ENCODE measurements at places on chromosomes 3 and 15.

- DNase-seq = no peak
Measured at GRCh38 chr3:22947851-22948250, 255.3 kb upstream of the UBE2E2 start.

GRCh38 chr15:64571857-64572291 lies 111.5 kb downstream of the ZNF609 start:
- DNase-seq = no peak

DNA sequence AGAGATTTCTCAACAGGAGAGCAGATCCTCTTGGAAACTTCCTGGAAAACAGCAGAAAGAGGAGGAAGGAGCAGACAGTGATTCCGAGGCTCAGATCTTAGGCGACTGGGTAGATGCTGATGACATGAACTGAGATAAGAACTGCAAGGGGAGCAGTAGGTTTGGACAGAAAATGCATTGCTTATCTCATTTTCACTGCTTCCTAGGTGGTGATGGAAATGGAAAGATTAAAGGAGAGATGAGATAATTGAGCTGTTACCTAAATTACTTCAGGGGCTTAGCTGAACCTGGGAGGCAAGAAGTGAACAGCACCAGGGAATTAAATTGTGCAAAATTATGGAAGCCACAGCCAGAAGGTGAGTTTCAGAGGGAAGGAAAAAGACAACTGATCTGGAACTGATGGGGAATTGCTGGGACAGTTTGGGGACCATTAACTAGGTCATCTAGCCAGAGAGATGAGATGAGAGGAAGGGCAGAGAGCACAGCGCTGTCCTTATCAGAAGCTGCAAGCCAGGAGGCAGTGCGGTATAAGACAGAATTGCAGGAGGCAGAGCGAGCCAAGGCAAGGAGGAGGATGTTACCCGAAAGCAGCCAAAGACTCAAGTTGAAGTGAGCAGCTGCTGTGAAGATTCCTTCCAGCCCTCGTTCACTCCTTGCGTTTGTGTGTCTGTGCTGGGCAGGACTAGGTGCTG lies 140.4 kb downstream of the SRGAP3 start:
- no peak for DNase-seq

DNA sequence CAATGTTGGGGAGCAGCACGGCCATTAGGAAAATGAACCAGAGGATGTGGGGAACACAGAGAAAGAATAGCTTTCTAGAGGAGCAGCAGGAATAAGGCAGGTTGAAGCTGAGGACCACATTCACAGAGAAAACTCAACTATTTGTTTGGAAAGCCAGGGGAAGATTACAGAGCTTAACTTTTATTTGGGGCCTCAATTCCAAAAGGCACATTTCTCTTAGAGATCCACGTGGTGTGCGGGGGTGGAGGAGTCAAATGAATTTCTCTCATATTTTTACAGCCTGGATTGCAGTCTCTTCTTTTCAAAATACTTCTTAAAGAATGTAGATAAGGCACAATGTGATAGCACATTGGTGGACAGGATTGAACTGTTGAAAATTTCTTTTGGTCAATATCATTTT lies 253.7 kb downstream of the ROBO1 start:
- DNase-seq = no peak

GRCh38 chr15:41483519-41483918 lies 10.2 kb upstream of the ITPKA start:
- no peak for DNase-seq

DNA sequence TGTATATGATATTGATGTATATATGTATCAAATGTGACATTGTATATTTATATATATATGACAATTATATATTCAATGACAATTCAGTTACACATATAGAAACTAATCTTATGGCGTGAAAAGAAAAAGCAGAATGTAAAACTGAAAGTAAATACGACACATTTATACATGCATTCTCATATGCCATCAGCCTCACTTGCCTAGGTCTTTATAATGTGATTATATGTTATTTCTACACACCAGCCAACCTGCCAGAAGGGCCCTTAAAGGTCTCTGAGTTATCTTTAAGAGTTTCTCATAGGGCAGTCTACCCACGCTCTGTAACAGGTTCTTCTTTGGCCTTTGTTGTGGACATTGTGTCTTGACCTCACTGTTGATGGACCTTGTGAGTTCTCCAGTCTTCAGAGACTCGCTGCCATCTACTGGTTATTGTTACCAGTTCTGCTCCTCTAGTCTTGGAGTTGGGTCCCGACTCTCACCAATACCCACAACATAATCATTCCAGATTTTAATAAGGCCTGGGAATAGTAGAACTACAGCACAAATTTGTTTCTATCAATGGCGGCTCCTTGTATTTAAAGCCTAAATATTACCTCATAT lies 371.5 kb upstream of the GOLIM4 start:
- peak; percentile 27 for DNase-seq

DNA sequence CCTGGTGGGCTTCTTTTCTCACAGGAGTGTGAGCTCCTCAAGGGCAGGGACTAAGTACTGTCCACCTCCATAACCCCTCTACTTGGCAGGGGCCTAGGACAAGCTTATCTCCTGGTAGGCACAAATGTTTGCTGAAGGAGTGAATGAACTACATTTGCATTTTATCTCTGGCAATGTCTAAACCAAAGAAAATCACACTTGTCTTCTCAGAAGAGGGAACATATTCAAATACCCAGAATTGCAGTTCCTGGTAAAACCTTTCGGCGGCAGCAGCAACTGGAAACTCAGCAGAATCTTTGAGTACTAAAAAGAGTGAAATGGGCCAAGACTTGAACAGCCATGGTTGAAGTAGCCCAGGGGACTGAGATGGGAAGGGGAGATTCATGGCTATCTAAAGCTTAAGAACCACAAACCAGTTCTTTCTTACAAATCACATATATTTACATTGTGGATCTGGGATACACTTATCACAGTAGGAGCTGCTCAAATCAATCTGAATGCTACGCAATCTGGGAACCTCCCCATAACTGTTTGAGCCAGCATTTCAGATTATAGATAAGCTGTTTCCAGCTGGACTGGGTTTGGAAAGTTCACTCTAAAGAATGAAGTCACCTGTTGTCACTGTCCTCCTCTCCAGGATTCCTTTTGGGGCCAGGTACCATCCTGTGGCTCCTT lies 18.7 kb upstream of the PTPN9 start:
- DNase-seq = no peak

DNA sequence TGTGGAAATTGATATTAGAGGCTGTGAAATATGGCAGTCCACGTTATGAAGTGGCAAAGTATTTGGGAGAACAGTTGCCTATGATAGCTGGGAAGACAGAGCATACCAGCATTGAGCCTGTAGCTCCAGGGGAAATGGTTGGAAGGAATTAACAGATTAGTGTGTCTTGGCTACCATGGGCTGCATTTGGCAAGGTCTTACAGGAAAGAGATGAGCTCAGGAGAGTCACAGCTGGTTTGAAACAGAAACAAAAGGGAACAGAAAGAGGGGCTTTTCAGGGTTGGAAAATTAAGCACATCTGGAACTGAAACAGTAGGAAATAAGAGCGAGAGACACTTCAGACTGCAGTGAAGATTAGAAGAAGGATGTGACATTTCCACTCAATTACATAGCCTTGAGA lies 141.7 kb downstream of the FBLN2 start:
- no peak for DNase-seq

GRCh38 chr15:63345391-63345752 lies 36.3 kb downstream of the CA12 start:
- DNase-seq = no peak

DNA sequence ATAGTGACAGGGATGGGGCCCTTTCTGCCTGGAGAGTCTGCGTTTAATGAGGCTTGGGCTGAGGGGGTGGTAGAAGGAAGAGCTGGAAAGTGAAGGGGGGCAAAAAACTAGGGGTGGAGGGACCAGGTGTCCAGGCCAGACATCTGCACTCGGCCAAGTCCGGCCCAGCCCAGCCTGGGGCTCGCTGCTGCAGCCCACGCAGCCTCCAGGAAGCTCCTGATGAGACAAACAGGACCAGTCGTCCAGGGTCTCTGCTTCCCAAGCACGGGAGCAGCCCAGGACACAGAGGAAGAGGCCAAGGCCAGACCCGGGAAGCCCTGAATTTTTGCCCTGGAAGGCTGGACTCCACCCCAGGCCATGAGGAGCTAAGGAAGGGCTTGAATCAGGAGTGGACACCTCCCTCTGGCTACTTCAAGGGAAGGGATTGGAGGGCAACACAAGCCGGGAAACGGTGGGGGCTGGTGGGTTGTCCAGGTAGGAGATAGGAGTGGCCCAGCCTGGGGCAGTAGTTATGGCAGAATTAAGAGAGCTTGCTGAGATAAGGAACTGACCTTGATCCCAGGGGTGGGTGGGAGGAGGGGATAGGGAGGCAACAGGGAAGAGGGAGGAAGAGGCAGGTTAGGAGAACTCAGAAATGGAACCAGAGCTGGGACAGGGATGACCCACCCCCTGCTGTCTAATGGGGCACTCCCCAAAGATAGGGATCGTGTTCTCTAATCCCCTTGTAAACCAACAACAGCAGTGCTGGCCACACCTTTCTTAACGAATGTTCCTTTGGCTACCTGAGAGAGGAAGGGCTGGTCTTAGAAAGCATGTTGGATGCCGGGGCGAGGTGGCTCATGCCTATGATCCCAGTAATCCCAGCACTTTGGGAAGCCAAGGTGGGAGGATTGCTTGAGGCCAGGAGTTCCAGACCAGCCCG lies 89.5 kb downstream of the ANP32A start:
- no peak for DNase-seq

- peak; percentile 69 for DNase-seq
Measured at GRCh38 chr3:64224826-64225610, at the start of gene PRICKLE2. Gene PRICKLE2 (minus strand): TSS chr3:64225466. CDS start chr3:64198927, 26,539 bp downstream.

DNA sequence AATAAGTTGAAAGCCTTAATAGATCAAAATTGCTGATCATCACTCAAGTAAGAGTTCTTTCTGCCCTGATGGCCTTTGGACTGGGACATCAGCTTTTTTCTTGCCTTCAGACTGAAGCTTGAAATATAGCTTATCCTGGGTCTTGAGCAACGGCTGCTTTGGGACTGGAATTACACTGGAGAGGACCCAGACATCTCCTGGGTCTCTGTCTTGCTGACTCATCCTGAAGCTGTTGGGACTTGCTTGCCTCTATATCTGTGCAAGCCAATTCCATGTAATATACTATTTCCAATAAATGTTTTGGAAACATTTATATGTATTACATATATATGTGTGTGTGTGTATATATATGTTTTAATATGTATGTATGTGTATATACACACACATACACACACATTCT lies 260.2 kb downstream of the PDZRN3 start:
- no peak for DNase-seq

- DNase-seq = no peak
Measured at GRCh38 chr3:183814240-183814639, 11.1 kb downstream of the MAP6D1 start.

- no peak for DNase-seq
Measured at GRCh38 chr15:45434078-45434567, 55.8 kb upstream of the GATM start.

DNA sequence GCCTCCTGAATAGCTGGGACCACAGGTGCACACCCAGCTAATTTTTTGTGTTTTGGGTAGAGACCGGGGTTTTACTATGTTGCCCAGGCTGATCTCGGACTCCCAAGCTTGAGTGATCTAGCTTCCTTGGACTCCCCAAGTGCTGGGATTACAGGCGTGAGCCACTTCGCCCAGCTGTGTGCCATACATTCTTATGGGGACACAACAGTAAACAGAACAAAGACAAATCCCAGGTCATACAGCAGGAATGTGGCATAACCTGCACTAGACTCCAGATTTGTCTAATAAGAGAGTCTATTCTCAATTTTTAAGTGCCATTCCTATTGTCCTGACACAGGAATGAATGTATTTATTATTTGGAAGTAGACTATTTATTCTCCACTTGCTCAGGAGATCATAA lies 17.6 kb downstream of the ARL6IP5 start:
- no peak for DNase-seq

GRCh38 chr3:188906236-188906635 lies 265.5 kb upstream of the TPRG1 start:
- DNase-seq = no peak

- no peak for DNase-seq
Measured at GRCh38 chr15:42955518-42955917, 34.9 kb upstream of the TTBK2 start.

GRCh38 chr3:138939561-138940241 lies 7.2 kb downstream of the FOXL2 start:
- no peak for DNase-seq

- no peak for DNase-seq
Measured at GRCh38 chr3:100023150-100023549, 91.2 kb downstream of the FILIP1L start.

- DNase-seq = no peak
Measured at GRCh38 chr3:175233957-175234940, 375.1 kb downstream of the NAALADL2 start.

DNA sequence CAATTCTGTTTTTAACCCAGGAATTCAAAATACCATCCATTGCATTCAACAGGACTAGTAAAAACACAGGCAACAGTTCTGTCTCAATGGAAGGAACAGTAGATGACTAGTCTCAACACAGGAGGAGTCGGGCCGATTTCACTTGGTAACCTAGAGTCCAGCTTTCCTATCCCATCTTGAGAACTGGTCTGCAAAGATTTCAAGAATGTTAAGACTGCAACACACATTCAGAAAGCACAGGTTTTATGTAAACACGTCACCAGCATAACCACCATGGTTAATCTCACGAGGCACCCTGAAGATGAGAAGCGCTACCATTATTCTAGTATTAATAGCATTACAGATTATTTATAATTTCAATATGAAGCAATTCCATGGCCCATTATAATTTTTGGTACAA lies 22.0 kb downstream of the UQCC5 start:
- no peak for DNase-seq

- DNase-seq = no peak
Measured at GRCh38 chr3:128849911-128850455, 29.4 kb upstream of the ACAD9 start.

- DNase-seq = no peak
Measured at GRCh38 chr15:81118361-81118760, 15.7 kb upstream of the CFAP161 start.

DNA sequence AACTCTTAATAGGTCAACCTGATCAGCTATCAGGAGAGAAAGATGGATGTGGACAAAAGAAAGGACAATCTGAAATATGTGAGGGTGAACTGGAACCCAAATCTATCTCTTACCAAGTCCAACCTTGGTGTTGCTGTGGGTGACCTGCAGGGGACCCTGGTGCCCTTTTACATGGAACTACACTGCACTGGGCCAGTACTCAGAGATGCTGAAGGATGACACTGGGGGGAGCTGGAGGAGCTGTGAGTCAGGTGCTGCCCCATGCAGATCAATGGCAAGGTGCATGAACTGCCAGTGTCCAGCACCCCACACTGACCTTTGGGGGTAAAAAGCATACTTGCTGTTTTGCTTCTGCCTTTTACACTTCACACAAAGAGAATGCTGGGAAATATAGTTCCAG lies 55.6 kb upstream of the TBC1D5 start:
- DNase-seq = no peak

GRCh38 chr3:195755791-195756676 lies 35.3 kb downstream of the MUC20 start:
- DNase-seq = no peak

GRCh38 chr3:101527906-101528305 lies 14.9 kb upstream of the SENP7 start:
- DNase-seq = no peak

GRCh38 chr15:70035051-70035718 lies 62.5 kb downstream of the TLE3 start:
- no peak for DNase-seq
